Ammon's horn (tissue), 1 donor: ENCODE measurements at places on chromosomes 7 and 10.

DNA sequence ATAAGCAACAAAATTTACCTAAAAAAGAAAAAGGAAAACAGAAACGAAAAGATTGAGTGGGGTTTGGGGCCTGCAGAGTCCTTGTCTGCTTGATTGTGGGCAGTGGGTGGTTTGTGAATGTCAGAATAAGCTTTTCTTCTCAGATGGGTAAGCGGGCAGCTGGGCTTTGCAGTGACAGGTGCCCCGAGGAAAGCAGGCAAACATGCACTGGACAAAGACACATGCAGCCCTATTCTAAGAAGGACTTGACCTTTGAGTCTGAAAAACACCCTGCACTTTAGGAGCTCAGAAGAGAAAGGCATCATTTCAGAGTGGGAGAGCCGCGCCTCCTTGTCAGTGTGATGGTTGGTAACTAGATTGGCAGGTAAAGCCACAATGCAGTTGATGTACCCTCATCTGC, 562.7 kb downstream of the PTPRN2 start:
- no peak for DNase-seq

- DNase-seq: no peak
Observed at GRCh38 chr7:98877692-98878364, 504 bp upstream of the TRRAP start.

GRCh38 chr7:131945313-131945911, 389.0 kb upstream of the PODXL start:
- DNase-seq: peak; percentile 69

DNA sequence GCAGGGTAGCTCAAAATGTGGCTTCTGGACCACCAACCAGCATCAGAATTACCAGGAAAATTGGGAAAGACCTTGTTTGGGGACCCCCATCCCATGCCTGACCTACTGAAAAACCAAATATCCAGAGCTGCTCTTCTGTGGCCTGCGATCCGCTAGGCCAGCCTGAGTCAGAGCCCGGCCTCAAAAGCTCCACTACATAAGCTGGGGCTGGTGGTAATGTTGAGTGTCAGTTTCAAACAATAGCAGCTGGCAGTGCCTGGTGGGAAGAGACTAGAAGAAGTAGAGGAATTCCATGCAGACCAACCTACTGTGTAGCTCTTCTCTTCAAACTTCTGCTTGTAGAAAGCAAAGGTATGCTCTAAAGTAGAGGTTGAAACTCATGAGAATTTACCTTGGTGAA, 52.0 kb downstream of the KLRG2 start:
- peak; percentile 63 for DNase-seq

DNA sequence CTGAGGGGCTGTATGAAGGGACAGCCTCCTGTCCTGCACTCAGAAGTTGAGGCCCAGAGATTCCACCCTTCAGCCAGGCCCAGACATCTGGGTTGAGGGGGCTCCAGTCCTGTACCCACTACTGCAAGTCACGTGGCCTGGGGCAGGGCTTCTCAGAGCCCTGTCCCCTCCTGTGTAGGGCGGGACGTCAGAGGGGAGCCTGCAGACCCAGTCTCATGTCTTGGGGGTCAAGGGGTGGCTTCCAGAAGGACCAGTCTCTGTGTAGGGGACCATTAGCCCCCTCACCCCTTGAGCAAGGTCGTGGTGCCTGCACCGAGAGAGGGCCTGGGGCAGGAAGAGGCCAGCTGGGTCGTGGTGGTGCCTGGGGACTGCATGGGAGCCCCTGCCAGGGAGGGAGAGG, 593 bp upstream of the PILRA start:
- no peak for DNase-seq

GRCh38 chr7:74475243-74475986, 21.7 kb downstream of the GTF2IRD1 start:
- no peak for DNase-seq

DNA sequence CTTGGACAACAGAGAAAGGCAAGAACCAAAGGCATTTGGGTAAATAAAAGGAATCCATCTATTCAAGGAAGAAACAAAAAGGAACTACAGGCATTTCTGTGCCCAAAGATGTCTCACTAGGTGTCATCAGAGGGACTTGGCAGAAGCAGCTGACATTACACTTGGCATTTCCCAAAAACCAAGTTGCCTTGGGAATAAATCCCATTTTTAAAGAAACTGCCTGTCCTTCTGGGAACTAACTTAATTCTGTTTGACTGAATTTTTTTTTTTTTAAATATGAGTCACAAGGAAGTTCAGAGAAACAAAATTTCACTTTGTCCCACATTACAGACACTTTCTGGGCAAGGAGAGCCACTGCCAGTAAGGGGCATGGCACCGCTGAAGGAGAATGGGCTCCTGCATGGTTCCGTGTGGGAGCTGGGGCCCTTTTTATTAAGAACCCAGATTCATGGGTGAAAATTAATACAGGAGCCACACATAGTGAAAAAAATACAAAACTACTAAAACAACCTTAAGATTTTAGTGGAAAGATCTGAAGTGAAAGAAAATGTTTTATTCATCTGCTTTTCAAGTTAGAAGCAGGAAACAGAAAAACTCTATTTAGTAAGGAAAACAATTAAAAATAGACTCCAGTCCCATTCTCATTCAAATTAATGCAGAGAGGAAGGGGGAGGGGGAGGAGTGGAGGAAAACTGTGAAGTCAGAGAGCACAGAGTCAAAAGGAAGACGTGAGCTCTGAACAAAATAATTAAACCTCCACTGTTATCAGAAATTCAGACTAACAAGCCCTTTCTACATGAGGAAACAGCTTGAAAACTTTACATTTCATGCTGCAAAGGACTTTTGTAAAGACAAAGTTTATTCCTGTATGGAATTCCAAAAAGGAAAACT, 118.4 kb upstream of the PDLIM1 start:
- no peak for DNase-seq

- no peak for DNase-seq
Observed at GRCh38 chr10:93758508-93758885, 761 bp downstream of the LGI1 start.

DNA sequence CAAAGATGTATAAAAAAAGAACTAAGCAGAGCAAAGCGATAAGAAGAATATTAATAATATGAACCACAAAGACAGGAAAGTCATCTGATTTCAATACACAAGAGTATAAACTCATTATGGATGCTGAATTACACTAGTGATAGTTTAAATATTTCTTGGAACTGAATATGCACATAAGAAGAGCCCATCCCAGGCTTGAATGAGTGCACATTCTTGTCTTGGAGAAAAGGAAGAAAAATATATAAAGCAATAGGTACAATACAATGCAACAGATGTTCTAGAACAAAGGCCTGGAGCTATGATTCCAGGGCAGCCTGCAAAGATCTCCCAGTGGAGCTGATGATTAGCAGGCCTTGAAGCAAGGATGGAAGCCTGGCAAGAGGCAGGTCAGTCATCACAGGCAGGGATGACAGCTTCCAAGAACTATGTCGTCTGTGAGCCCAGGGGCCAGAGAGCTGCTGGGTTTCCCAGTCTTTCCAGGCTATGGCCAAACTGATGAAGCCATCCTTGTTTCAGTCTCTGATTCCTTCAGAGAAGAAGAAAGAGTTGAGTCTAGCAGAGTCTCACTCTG, 277.6 kb downstream of the KCNMA1 start:
- no peak for DNase-seq

- no peak for DNase-seq
Observed at GRCh38 chr7:25820432-25821040, 331.5 kb upstream of the NFE2L3 start.

GRCh38 chr10:8544057-8544380, 489.5 kb downstream of the GATA3 start:
- DNase-seq: no peak

DNA sequence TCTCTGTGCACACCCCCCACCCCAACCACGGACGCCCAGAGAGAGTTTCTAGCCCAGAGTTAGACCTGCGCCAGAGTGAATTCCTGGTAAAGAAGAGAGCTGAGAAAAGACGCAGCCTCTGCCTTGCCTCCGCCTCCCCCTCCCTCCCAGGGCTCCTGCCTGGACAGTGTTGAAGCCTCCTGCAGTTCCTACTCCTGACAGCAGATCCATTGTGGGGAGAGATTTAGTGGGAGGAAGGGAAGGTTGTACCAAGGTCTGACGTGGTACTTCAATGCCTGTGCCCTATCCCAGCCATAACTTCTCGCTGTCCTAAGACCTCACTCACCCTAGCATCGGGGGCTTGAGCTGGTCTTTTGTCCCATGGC, 952 bp downstream of the SRRM3 start:
- DNase-seq: no peak

- no peak for DNase-seq
Observed at GRCh38 chr7:304574-305409, 14.8 kb downstream of the FOXL3 start.

DNA sequence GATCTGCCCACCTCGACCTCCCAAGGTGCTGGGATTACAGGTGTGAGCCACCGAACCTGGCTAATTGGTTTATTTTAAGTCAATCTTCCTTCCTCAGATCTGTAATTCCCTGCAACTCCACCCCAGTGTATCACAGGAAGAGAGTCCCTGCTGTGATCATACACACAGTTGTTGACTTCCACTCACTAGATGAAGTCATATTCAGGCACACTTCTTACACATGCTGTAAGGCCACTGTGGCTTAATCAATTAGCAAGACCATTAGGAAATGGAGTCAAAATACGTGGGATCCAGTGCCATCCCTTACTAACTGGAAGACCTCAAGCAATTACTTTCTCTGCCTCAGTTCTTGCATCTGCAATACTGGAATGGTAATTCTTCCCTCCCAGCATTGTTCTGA, 66.1 kb upstream of the PAX2 start:
- DNase-seq: no peak

- no peak for DNase-seq
Observed at GRCh38 chr10:110758898-110759297, 112.8 kb upstream of the PDCD4 start.

DNA sequence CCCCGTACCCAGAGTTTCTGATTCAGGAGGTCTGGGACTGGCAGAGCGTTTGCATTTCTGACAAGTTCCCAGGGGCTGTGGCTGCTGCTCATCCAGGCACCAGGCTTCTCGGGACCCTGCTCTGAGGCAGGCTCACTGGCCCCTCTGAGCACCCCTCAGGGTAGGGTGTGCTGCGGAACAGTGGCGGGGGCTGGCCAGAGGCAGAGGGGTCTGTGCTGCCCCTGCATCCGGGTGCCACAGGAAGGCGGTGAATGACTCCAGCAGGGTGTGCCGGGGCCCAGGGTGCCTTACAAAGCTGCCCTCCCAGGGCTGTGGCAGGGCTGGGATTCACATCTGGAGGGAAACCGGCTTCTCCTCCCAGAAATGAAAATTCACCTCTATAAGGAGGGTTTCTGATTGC, 77.4 kb downstream of the CHST15 start:
- no peak for DNase-seq

GRCh38 chr10:29304264-29304994, 15.6 kb downstream of the LYZL1 start:
- peak; percentile 88 for DNase-seq

DNA sequence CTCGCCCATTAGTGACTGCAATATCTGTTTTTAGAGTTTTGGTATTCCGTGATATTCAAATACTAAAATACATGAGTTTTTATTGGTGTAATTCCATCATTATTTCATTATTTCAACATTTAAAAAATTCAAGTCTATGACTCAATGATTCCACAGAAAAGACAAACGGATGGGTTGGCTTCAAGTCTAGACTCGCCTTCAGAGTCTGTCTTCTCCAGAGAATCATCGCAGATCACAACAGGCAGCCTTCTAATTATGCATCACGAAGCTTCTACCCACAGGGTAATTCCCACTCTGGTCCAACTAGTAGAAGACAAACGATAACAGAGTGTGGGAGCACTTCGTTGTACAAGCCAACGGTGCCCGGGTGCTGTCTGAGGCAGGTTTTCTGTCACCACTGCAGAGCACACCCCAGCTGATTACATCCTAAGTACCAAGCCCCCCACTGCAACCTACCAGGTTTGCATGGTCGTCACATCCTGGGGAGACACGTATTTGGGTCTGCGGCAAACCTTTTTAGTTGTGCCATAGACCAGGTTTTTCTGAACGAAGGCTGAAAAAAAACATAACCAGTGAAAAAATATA, 28.9 kb downstream of the PARP12 start:
- DNase-seq: peak; percentile 8

DNA sequence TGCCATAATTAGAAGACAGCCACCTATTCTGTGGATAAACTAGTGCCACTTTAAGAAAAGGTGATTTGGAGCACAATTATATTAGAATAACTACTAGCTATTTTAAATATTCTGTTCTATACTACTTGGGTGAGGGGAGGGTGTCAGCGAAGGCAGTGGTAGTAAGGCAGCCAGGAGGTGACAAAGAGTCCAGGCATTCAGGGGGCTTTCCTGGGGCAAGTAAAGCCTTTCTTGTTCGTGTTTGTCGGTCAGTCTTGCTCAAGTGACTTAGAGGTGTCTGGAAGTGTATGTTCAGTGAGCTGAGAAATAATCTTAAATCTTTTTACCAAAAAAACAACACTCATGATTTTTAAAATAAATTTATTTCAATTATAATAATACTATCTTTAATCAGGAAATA, 34.4 kb downstream of the ADD3 start:
- DNase-seq: no peak

GRCh38 chr7:48337012-48337621, 165.9 kb downstream of the ABCA13 start:
- DNase-seq: peak; percentile 58

DNA sequence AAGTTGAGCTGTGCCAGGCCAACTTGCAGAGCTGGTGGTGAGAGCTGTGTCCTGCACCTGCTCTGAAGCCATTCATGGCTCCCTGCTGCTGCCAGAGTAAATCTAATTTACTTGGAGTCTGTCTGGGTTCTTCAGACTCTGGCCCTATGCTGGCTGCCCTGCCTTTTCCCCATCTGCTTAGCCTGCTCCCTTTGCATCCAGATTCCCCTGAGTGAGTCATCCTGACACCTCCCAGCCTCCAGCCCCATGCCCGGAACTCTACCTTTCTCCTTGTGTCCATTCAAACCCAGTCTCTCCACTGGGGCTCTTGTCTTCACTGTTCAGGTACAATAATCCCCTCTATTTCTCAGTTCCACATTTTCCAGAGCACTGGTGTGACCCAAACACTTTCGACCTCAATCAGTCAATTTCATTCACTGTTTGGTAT, 434.4 kb upstream of the ZMIZ1 start:
- DNase-seq: no peak

DNA sequence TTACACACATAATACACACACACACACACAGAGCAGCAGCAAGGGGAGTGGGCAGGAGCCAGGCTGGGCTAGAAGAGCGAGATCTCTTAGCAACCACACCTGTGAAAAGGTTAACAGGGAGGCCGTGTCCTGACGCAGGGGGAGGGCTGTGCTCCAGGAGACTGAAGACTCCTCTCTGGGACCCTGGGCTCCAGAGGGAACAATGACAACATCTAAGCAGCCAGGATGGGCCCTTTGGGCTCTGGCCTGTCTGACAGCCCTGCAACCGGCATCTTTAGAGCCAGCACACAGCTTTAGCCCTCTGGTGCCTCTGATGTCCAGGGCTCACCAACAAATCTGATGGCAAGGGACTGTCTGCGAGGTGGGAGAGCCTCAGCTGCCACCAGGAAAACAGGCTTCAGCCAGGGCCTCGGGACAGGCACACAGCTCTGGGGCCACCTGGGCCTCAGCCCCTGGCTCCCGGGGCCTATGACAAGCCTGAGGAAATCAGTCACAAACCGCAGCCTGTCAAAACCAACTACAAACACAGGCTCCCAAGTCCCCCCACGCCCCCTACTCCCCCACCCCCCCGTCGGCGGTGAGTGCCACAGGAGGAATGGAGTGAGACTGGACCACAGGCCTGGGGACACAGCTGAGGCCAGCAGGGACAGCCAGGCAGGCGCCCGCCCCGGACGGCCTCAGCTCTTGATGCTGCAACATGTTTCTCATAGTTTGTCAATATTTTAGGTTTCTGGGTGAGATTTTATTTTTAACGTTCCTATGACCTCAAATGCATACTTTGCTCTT, 102.8 kb downstream of the TNS3 start:
- DNase-seq: no peak

GRCh38 chr7:100951888-100952560, 2.7 kb downstream of the MUC3A start:
- no peak for DNase-seq

GRCh38 chr10:101067356-101068083, 5.7 kb downstream of the KAZALD1 start:
- peak; percentile 84 for DNase-seq
